CD4-positive, alpha-beta memory T cell (primary cell): ENCODE measurements at places on chromosomes 5 and 9.

- DNase-seq, result no peak
These were observed 13.5 kb downstream of the SH3TC2 start for GRCh38 chr5:149049371-149049781.

- no peak for DNase-seq
These were observed 404.4 kb downstream of the ICE1 start for GRCh38 chr5:5826911-5827310.

DNA sequence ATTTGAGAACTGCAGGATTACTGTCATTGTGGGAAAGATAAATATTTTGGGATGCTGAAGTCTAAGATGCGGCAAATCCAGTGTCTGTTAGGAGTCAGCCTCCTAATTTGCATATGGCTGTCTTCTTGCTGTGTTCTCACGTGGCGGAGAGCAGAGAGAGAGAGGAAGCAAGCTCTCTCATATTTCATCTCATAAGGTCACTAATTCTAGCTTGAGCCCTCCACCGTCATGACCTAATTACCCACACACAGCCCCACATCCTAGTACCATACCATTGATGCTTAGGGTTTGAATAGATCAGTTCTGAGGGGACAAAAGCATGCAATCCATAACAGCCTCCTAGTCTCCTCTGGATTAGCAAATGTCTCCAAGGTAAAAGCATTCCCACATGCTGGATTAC, 124.5 kb downstream of the CDH12 start:
- DNase-seq, result no peak

GRCh38 chr5:112339761-112340160, 79.3 kb downstream of the EPB41L4A start:
- no peak for DNase-seq

GRCh38 chr5:170755679-170756456, 27.7 kb upstream of the GABRP start:
- DNase-seq, result no peak

DNA sequence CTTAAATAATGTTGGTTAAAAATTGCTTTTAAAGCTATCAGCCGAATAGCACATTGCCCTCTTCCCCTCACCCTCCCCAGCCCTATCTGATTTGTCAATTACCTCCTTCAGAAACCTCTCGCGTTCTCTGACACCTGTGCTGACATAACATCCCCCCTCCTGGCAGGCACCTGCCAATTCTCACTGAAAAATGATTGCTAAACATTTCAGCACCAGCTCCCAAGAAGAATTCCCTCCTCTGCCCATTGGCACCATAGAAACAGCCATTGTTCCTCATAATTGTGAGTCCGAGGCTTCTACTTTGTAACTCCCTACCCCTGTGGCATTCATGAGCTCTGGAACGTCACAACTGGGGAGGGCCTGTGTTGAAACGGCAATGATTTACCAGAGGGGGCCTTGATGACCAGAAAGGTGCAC, 20.2 kb downstream of the CDH6 start:
- no peak for DNase-seq

- no peak for DNase-seq
These were observed 365.7 kb upstream of the RIOK2 start for GRCh38 chr5:97548739-97549080.

GRCh38 chr5:111743988-111744387, 13.0 kb downstream of the NREP start:
- no peak for DNase-seq

DNA sequence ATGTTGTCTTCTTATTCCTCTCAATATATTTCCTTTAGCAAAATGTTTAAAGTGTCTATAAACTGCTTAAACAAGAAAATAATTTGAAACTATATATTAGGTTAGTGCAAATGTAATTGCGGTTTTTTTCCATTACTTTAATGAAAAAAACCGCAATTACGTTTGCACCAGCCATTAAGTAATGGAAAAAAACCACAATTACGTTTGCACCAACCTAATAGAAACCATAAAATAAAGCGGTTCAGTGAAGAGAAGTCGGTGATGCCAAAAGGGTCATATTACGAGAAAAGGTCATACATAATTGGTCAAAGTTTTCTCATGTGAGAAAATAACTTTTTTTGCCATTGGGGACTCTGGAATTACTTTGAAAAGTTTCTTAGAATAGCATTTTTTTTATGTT, 385.6 kb upstream of the ST8SIA4 start:
- DNase-seq, result no peak

GRCh38 chr5:91189480-91190313, 193.4 kb downstream of the ARRDC3 start:
- DNase-seq, result no peak

DNA sequence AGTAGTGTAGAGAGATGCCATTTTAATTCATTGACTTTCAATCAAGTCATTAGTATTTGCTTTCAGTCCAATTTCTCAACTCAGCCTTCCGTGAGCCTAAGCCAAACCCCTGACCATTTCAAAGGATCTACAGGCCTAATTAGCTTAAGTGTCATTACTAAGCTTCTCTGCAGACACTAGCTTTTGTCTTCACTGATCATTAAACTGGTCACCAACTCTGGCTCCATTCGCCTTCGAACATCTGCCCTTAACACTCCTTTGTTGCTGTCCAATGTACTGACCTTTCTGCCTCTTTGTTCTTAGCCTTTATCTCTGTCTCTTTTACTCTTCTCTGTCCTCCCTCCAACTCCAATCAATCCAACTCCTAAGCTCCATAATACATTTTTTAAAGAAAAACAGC, 299.3 kb downstream of the DIRAS2 start:
- no peak for DNase-seq

DNA sequence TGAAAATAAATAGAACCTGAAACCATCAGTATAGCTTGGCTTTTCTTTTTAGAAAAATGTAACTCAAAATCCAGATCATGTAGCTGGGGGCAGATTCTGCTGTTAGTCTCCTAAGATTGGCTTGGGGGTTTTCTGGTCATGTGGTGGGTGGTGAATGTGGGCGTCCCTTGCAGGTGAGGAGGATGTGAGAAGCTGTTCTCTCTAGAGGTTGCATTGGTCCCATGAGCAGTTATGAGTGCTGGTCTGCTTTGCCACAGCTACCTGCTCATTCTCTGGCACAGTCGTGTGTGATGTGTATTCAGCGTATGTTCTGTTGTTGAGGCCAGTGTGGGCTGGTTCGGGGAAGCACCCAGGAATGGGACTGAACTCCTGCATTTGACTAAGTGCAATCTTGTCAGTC, 466.8 kb downstream of the DIRAS2 start:
- no peak for DNase-seq

DNA sequence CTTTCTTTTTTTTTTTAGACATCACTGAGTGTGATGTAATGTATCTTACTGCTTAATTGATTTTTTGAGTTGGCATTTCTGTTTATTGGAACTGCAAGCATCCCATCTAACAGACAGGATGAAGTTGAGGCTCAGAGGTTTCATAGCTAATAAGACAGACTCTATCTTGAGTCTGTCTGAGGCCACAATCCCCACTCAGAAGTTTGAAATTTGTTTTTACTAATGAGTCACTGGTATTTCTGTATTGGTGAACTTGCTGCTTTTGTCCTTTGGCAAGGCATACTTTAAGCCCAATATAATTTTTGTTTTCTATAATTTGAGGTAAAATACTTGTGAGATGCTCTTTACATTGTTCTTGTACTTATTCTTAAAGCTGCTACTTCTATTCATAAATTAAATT, 491.2 kb downstream of the PSAT1 start:
- DNase-seq, result no peak

DNA sequence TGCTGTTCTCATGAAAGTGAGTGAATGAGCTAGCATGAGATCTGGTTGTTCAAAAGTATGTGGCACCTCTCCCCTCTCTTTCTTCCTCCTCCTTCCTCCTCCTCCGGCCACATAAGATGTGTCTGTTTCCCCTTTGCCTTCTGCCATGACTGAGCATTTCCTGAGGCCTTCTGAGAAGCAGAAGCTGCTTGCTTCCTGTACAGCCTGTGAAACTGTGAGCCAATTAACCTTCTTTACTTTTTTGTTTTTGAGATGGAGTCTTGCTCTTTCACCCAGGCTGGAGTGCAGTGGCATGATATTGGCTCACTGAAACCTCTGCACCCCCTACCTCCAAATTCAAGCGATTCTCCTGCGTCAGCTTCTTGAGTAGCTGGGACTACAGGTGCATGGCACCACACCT, 6.1 kb downstream of the S100Z start:
- DNase-seq, result no peak

- no peak for DNase-seq
These were observed 118.8 kb downstream of the ATPSCKMT start for GRCh38 chr5:10130881-10131280.

DNA sequence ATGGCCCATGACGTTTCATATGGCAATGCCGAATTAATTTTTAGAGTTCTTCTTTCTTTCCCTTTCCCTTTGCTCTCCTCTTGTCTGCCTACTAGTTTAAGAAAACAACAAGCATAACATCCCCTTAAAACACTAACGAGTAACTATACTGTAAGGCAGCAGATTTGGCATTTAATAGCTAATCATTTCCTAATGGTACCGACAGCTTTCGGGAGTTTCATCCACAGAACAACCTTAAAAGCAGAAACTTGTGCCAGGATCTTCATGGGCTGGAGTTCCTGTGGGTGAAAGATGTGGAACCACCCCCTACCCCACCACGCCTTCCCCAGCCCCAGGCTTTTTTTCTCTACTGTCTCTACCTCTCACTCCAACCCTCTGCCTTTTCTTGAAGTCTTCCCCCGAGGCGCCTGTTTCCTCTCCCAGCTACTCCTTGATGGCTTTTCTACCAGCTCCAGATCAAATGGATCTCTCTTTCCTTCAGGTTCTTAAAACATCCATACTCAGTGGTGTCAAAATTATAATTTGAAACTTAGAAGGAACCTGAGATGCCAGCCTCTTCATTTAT, 319.5 kb downstream of the PIK3R1 start:
- no peak for DNase-seq

GRCh38 chr5:95027775-95028174, 257.1 kb downstream of the MCTP1 start:
- DNase-seq, result no peak
